Thyroid gland (tissue), 4 donors: ENCODE measurements at places on chromosomes 3 and 15.

- DNase-seq = no peak
Observed at GRCh38 chr3:15887261-15887660, 89.5 kb upstream of the ANKRD28 start.

DNA sequence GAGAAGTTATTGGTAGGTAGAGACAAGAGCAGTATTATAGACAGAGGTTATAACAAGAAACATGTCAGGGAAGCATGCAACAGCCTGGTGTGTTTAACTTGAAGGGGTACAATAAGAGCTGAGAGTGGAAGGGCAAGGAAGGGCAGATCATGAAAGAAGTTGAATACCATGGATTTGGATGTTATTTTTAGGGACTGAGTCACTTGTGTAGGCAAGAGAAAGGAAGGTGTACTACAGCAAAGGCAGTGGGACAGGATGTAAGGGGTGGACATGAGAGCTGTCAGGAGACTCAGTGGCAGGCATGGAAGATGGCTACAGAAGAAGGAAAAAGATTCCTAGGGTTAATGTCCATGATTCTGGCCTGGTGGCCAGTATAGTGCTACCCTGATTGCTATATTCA lies 66.4 kb downstream of the TFG start:
- no peak for DNase-seq

GRCh38 chr3:193788189-193788991 lies 195.4 kb downstream of the OPA1 start:
- DNase-seq = peak; percentile 66

GRCh38 chr15:67587331-67587730 lies 44.8 kb downstream of the MAP2K5 start:
- no peak for DNase-seq

GRCh38 chr3:71578054-71578751 lies 5.3 kb downstream of the FOXP1 start:
- no peak for DNase-seq

- DNase-seq = peak; percentile 87
Observed at GRCh38 chr15:28099555-28100140, 533 bp upstream of the OCA2 start.

GRCh38 chr3:59968513-59969045 lies 918.8 kb upstream of the CFAP20DC start:
- DNase-seq = no peak

GRCh38 chr15:77819048-77819850 lies 186.5 kb upstream of the LINGO1 start:
- no peak for DNase-seq
